ENCODE measurements at places on chromosomes 3 and 15. TPM values are rescaled to one million over a fixed set of nuclear protein-coding genes. Genes with fewer than 3 reads are reported as not detected.

The PPIB gene
- polyA plus RNA-seq, result 288 TPM

DNA sequence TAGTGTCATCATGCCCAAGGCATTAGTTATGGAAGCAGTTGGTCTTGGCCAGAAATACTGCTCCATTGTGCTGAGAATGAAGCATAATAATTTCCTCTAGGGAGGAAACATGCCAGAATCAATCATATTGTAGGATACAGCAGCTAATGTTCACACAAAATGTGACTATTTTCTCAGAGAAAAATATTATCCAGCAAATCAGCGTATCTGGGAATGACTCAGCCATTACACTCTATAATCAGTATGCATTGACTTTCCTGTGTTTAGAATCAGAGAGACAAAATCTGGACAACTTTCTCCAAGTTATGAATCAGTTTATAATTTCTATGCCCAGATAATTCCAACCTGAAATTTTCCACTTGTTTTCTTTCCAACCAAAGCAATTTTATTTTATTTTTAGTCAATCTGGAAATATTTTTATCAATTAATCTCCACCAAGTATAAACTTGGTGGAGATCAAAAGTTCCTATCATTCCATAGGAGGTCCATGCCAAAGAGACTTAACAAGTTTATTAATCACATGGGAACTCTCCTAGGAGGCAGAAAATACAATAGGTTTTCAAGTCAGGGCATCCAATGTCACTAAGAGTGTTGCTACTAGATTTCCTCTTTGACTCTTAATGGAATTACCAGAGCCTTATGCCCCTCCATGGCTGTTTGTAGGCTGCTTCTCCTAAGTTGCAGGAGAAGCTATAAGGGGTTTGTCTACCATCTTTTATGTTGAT is 36.4 kb downstream of the SUCNR1 start:
- H3K27me3 ChIP-seq, result no peaks in the 10 kb centered on the region
- H3K4me1 ChIP-seq, result no peaks in the 10 kb centered on the region
- no peak overlapping the region for H3K4me3 ChIP-seq
- H3K27ac ChIP-seq, result no peak overlapping the region

DNA sequence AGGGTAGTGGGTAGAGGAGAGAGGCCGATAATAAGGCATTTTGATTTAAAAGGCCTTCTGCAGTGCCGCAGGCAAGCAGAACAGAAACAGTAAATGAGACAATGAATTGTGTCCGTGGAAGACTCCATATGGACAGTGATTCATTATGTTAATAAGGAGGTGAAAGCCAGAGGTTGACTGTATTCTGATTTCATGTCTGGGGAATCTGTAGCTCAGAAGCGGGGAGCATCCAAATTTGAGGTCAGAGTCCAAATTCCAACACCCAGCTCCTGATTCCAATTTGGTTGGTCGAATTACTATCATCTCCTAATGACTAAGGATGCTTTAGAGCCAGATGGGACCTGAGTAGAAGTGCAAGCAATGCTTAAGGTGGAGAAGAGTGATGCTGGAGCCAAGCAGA is 1.0 kb upstream of the TBC1D21 start:
- no peaks in the 10 kb centered on the region for H3K36me3 ChIP-seq
- H3K27me3 ChIP-seq, result no peaks in the 10 kb centered on the region
- no peak overlapping the region for H3K4me3 ChIP-seq
- DNase-seq, result no peak
- no peak overlapping the region for H3K27ac ChIP-seq
- peaks cover 13% of the 10 kb centered on the region for H3K4me1 ChIP-seq

DNA sequence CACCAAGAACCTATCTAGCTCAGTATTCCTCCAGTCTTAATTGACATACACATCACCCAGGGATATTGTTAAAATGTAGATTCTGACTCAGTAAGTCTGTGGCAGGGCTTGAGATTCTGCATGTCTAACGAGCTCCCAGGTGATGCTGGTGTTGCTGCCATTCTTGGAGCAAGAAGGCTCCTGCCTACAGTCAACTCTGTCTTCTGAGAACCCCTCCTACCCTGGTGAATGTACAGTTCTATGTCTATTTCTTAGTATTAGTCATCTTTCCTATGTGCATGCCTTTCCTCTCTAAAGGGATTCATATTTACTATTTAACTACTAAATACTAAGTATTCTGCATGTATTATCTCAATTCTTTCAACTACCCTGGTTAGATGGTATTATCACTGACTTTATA is 268.7 kb downstream of the EDEM1 start:
- H3K4me1 ChIP-seq, result no peaks in the 10 kb centered on the region
- H3K27me3 ChIP-seq, result no peaks in the 10 kb centered on the region
- no peak overlapping the region for H3K27ac ChIP-seq
- DNase-seq, result no peak

- H3K4me3 ChIP-seq, result no peak overlapping the region
- H3K27me3 ChIP-seq, result no peaks in the 10 kb centered on the region
- H3K27ac ChIP-seq, result peak overlapping the region; percentile 33
- H3K36me3 ChIP-seq, result no peaks in the 10 kb centered on the region
- no peak for DNase-seq
These were observed 23.5 kb upstream of the JMJD7 start for GRCh38 chr15:41804361-41804760.

The LIPC gene
- polyA plus RNA-seq, result 0.37 TPM
